ENCODE measurements at places on chromosomes 5 and 9.

DNA sequence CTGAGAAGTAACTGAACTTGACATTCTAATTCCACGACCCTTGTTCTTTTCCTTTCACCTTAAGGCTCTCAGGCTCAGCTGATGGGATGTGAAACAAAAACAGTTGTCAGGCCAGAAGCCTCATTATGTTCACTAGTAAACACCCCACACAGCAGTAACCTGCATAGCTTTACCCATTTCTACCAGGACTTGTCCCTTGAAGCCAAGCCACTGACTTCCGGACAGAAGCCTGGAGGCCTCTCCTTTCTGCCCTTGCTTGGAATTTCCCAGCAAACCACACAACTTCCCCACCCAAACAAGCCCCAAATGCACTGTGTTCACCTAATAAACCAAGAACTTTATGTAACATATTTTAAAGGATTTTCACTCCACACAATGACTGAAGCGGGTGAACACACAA is 19.6 kb downstream of the PRUNE2 start:
- DNase-seq, result no peak

- no peak for DNase-seq
These were observed 113.0 kb upstream of the SELENOP start for GRCh38 chr5:42924686-42925085.

DNA sequence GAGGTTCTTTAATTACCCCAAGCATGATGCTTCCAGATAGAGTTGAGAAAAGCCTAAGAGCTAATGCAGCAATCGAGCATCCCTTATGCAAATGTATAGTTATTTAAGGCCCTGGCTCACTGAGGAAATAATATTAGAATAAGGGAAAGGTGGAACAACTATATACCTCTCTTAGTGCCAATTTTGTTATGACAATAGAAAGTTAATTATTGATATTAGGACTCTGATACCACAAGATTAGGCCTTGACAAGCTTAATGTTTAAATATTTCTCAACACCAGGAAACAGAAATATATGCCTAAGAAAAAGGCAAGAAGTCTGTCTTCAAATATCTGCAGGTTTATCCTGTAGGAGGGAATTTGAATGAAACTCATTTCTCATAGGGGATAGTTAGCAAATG is 371.0 kb downstream of the PRELID2 start:
- DNase-seq, result no peak

DNA sequence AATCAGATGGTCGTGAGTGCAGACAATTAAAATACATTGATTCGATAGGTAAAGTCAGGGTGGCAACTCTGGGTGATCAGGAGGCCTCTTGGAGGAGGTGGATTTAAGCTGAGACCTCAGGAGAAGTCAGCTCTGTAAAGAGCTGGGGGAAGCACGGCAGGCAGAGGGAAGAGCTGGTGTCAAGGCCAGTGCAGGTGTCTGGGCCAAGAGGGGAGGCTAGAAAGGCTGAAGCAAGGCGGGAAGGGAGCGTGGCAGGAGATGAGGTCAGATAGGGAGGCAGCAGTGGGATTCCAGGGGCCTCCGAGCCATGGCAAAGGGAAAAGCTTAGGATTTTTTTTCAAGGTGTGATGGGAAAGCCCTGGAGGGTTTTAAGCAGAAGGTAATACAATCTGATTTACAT is 178.7 kb downstream of the FSTL4 start:
- no peak for DNase-seq

- DNase-seq, result no peak
These were observed 11.1 kb upstream of the CAST start for GRCh38 chr5:96651047-96651446.

DNA sequence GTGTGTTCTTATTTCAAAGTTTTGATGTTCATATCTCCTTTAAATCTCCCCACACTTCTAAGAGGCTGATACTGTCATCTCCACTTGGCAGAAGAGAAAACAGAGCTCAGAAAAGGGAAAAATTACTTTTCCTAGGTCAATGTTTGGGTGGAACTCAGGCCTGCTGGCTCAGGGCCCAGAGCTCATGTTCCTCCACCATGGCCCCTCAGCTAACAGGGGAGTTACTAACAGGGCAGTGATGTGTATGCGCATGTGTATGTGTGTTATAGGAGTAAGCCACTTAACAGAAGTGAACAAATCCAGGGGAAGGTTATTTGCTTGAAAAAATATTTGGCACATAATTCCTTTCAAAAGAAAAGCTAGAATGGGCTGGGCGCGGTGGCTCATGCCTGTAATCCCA is 2.5 kb downstream of the C1QTNF2 start:
- no peak for DNase-seq

DNA sequence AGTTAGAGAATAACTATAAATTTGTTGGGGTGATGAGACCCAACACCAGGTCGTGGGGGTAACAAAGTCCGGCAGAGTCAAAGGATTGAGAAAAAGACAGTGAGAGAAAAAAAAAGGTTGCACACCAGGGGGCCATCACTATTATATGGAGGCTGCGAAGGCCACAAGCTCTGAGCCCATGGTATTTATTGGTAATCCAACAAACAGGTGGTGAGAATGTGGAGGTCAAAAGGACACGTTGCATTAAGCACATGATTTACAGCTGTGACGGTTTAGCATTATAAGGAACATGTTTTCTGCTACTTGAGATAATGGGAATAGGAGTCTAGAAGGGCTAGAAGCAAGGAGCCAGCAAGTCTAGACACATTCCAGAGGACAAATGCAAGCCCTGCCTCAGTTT is 2202.2 kb upstream of the C9orf72 start:
- DNase-seq, result no peak

DNA sequence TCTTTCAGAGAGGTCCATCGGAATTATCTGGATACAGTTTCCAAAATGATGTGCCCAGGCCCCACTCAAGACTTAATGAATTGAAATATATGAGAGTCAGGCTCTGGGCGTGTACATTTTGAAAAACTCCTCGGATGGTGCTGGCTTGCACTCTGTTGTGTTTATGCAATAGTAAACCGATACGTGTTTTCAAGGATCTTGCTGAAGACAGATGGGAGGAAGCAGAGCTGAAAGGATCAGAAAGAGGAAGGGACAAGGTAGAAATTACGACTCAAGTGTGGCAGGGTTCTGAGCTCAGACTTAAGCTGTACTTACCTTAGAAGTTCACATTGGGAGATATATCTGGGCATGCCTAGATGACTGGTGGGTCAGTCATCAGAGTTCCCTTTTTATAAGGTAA is 13.7 kb upstream of the STOM start:
- no peak for DNase-seq

DNA sequence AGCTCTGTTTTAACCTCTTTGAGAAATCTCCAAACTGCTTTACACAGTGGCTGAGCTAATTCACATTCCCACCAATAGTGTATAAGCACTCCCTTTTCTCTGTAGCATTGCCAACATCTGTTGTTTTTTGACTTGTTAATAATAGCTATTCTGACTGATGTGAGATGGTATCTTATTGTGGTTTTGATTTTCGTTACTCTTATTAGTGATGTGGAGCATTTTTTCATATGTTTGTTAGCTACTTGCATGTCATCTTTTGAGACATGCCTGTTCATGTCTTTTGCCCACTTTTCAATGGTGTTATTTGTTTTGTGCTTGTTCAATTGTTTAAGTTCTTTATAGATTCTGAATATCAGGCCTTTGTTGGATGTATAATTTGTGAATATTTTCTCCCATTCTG is 225.2 kb upstream of the TRPC7 start:
- DNase-seq, result no peak

DNA sequence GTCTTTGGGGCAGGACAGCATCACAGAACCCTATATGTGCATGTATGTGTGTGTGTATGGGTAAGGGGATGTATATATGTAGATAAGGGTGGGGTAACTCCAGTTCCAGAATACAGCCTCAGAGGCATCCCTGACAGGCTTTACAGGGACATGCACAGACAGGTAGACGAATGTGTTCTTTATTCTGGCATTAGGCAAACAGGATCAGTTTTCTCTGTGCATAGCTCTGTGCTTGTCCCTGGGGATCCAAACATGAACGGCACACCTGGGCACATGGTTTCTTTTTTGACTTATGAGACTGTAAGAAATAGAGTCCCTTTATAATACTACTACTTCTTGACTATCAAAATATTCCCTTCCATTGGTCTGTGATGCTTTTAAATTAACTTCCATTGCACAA is 120.6 kb downstream of the TRIO start:
- DNase-seq, result no peak

GRCh38 chr5:179342577-179342976 is 2.7 kb downstream of the ADAMTS2 start:
- no peak for DNase-seq

DNA sequence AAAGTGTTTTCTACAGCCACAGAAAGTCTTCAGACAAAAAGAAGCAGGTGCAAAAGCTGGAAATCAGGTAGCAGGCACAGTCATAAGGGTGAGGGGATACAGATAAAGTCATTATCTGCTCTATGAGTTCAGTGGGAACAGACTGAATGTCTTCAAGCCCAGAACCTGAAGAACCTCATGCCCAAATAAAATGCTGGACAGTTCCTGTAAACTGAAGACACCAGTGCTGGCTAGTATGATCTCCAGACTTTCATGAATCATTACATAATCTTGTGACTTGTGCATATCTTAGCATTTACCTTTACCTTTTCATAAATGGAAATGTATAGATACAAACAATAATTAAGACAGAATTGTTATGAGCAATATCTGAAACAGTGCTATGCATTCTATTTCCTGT is 728.7 kb downstream of the DNAH5 start:
- DNase-seq, result no peak

GRCh38 chr5:154166901-154167791 is 23.4 kb upstream of the GALNT10 start:
- DNase-seq, result no peak

DNA sequence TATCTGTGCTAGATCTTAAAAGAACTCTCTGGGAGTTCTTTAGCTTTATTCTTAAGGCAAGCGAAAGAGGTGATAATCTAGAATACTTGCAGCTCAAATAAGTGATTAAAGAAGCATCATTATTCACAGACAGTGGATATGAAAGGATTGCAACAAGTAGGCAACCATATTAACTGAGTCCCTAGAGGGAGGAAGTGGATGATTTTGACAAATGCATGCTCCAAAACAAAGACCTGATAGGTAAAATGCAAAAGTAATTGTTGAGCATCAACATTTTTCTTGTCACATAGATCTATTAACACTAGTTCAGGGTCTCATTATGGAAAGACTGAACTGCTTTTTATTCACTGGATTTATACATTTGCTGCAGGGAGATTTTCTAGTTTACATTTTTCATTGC is 109.1 kb downstream of the EDIL3 start:
- DNase-seq, result no peak

- no peak for DNase-seq
These were observed 33.0 kb downstream of the FAM240B start for GRCh38 chr9:38686933-38687332.

- no peak for DNase-seq
These were observed 41.9 kb downstream of the SETX start for GRCh38 chr9:132312873-132313272.

DNA sequence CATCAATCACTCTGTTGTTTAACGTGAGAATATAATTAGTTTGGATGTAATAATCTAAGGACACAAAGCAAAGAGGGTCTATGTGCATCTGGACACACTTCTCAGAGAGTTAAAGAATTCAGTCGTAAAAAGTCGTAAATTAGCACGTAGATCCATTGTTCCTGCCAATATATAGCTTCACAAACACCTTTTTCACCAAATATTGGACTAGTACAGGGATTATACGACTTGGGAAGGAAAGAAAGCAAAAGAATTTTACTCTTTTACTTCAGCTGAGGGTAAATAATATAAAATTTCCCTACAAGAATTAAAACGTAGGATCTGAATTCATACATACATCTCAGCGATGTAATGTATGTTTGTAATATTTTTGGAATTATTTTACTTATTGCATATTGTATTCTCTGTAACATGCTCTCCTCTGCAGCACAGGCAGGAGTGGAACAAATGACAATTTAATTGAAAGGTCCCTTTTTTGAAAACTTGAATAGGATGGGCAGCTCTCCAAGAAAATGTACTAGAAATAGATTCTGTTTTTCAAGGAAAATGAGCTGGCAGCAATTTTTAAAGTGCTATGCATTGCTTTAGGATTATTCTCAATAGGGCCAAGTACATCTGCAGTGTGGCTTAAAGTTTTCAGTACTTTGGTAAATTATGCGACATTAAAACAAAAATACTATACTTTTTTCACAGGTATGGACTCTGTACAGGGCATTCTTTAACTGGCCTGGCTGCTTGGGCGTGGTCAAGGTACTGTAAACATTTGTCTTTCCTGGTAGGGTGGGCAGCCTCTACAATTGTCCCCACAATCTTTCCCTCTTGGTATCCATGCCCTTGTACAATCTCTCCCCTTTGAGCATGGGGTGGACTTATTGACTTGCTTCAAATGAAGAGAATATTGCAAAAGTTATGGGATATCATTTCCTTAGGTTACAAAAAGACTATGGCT is 39.7 kb upstream of the HSD17B4 start:
- no peak for DNase-seq

DNA sequence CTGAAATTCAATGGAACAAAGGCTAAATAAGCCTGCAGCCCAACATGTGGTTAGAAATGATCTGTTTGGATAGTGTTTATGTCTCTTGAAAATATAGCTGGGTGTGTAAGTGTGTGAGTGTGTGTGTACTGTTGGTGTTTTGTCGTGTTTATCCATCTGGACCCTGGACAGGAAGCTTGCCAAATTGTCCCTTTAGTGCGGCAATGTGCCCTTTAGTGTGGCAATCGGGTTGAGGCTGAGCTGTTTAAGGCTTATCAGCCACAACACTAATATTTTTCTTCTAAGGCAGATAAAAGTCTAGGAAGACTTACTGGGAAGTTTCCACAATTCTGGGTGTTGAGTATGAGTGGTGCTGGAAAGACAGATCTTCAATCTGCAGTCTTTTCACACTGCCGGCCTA is 180.2 kb downstream of the YTHDC2 start:
- DNase-seq, result no peak

DNA sequence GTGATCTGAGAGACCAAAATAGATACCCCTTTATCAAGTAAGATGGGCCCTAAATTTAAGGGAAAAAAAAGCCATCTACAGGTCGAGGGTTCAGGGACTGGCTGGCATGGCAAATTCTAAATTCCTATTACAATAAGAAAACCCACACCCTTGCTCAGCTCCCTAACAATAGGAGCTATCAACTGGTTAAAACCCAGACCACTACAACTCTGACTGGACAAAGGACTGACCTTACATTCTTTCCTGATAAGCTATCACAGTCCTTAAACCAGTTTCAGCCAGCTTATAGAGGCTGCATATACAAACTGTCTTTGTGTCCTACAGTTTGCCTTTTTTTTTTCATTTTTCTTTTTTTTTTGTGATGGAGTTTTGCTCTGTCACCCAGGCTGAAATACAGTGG is 803.6 kb downstream of the NR2F1-AS1 start:
- no peak for DNase-seq

GRCh38 chr9:20606652-20607051 is 15.6 kb downstream of the MLLT3 start:
- DNase-seq, result no peak

Measured in vagina (tissue), 2 donors.